ENCODE measurements at places on chromosomes 7 and 10. TPM values are rescaled to one million over a fixed set of nuclear protein-coding genes. Genes with fewer than 3 reads are reported as not detected.

DNA sequence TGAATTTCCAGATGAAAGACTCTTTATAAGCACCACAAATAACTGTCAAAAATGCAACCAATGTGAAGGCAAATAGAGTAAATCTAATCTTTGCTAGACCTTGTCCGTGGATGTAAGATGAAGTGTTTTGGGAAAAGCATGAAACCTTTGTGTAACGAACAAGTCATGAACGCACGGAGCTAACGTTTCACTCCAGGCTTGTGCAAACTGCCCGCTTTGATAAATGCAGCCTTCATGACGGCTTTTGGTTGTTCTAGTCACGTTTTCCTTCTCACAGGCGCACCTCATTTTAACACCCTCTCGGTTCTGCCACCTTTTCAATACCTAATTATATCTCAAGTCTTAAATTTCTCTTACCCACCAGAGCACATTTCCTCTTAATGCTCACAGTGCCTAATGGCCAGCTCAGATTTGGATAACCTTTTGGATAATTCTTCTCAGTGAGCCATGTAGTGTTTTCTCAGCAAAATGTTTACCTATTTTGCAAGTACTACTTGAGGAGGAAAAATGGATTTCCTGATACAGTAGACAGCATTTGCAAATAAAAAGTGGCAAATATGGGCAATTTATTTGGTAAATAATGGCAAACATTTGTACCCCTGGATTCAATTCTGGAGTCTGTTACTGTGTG is 63.2 kb downstream of the HECW1 start:
- DNase-seq, result no peak

DNA sequence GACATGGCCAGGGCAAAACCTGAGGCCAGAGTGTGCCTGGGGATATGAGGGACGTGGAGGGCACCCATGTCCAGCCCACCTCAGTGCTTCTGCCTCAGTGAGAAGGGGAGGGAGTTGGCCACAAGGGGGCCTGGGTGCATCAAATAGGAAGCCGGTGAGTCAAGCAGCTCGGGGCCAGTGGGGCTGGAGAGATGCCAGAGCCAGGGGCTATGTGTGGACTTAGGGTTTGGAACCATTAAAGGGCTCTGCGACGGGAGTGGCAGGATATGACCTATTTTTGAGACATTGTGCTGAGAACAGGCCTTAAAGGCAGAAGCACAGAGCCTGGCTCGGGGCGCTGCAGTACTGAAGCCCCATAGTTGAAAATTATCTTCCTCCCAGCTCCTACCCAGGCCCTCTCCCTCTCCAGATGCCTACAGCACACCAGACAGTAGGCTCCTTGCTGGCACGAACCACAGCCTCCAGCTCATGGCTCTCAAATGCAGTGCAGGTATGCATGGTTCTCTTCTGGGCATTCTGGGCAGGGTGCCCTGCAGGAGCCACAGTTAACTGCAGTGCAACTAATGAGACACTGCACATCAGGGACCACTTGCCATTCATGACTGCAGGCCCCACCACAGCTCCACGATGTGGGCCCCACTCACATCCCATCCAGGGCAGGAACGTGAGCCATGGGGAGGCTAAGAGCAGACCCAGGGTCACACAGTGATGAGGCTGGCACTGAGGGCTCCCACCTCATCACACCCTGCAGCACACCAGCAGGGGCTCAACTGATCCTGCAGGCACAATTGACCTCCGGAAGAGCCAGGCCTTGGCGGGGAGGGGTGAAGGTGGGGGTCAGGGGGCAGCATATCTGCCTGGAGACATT is 7.2 kb upstream of the PGAM2 start:
- peak; percentile 53 for DNase-seq

- DNase-seq, result no peak
Measured at GRCh38 chr10:101217450-101218281, 11.6 kb downstream of the LBX1 start.

CALHM3 gene
- total RNA-seq, result not detected

- DNase-seq, result no peak
Measured at GRCh38 chr10:71321386-71321785, 2.3 kb downstream of the SLC29A3 start.

DNA sequence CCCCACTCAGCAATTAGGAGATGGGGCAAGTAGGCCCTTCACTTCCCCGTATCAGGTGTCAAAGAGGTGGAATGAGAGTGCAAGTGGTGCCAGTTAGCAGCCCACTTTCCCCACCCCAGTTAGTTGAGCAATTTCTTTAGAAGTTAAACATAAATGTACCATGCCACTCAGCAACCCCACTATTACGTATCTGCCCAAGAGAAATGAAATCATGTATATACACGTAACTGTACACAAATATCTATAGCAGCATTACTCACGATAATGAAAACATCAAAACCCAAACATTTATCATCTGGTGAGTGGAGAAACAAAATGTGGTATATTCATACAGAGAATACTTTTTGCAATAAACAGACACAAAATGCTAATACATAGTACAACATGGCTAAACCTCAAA is 50.4 kb downstream of the IMMP2L start:
- DNase-seq, result no peak

GIMAP6 gene
- 34.2 TPM for total RNA-seq

MKI67 gene
- 196 TPM for total RNA-seq

- no peak for DNase-seq
Measured at GRCh38 chr7:9835199-9835598, 1138.5 kb upstream of the PHF14 start.

All from activated naive CD8-positive, alpha-beta T cell treated with anti-CD3 and anti-CD28 coated beads for 36 hours (primary cell).